Activated effector memory CD4-positive, alpha-beta T cell treated with Interleukin-2 at 50 U/mL for 16 hours (primary cell): ENCODE measurements at places on chromosomes 3 and 15.

DNA sequence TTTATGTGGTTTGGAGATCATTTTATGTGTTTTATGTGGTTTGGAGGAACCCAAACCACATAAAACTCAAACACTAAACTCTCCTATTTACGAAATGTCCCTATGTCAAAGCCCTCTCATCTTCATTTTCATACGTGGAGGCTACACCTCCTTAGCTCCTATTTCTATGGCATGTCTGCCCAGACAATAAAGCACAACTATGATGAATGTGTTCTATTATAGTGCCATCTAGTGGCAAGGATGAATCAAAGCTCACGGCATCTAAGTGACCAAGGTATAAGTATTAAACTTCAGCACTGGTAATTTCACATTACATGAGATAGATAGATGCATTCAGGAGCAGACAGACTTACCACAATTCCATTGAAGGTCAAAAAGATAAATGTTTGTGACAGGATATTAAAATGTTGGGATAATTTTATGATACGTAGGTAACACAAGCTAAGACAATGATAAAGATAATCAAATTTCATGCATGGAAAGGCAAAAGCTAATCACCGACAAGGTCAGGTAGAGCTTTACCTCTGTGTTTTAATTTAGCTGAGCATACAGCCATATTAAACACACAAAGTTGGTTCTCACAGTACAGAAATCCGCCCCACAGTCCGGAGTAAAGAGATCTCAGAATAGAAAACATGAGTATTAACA lies 130.6 kb upstream of the FHIT start:
- no peak for DNase-seq

- DNase-seq = no peak
Measured at GRCh38 chr15:63968122-63968524, 78.2 kb downstream of the DAPK2 start.

- DNase-seq = no peak
Measured at GRCh38 chr15:101201411-101202174, 50.3 kb downstream of the CHSY1 start.

DNA sequence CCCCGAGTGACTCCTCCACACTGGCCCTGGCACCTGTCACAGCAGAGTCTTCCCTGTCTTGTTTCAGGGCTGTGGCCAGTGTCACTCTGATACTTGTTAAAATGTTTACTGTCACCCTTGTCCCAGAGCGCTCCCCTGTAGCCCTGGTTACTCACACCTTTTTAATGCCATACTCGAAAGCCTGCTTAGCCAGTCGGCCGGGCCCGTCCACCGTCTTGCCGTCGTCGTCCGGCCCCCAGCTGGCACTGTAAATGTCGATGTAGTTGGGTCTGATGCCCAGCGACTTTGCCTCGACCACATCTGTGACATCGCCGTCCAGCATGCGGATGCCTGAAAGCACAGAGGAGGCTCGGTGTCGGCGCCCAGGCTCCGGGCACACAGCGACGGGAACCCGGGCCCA lies 91.3 kb downstream of the PCSK6 start:
- DNase-seq = no peak

DNA sequence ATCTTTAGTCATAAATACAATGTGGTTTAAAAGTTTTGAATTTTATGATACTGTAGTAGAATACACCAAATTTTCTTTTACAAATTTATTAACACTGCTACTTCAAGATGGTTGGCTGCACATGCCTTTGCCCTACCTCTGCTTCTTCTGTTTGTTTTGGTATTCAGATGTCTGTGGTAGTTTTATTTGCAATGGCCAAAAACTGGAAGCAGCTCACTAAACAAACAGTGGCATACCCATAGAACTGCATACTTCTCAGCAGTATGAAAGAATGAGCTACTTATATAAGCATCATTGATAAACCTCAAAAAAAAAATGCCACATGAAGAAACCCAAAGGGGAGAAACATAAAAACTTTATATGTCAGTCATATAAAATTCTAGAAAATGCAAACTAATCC lies 19.5 kb downstream of the ARIH2 start:
- DNase-seq = no peak

- DNase-seq = no peak
Measured at GRCh38 chr3:196360586-196360985, 22.4 kb upstream of the TM4SF19 start.

GRCh38 chr3:108487439-108487838 lies 23.0 kb downstream of the MYH15 start:
- no peak for DNase-seq

- DNase-seq = no peak
Measured at GRCh38 chr15:33242669-33243191, 48.2 kb upstream of the FMN1 start.

- no peak for DNase-seq
Measured at GRCh38 chr3:117479095-117479494, 769.5 kb downstream of the TUSC7 start.

DNA sequence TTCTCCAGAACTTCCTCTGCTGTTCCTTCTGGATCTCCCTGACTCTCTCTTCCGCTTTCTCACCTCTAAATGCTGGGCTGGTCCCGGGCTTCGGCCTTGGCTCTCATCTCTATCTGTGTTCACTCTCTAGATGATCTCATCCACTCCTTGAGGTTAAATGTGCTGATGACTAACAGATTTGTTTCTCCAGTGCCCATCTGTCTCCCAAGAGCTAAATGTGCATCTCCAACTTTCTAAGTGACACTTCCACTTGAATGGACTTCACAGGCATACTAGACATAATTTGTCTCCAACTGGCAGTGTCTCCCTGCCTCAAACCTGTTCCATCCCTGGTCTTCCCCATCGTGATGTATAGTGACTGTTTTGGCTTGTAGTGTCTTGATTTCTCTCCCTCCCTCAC lies 95.3 kb downstream of the ITPR1 start:
- DNase-seq = no peak

- DNase-seq = no peak
Measured at GRCh38 chr15:93070132-93070531, 18.9 kb downstream of the RGMA start.

DNA sequence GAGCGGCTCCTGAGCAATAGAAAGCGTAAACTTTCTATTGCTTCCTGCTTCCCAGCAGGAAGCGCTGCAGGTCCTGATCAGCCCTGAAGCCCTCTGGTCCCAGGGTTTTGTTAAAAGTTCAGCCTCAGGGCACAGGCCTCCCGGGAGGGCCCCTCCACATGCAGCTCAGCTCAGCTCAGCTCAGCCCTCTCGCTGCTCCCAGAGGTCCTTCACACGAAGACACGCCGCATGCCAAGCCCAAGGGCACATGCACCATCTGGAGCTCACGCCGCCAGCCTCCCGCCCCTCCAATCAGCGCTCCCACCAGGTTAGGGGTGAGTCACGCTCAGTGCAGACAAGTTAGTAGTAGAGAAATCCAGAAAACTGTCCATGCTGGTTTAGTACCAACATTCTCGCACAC lies 12.7 kb downstream of the TKT start:
- no peak for DNase-seq
